Stimulated activated CD4-positive, alpha-beta T cell treated with anti-CD3 and anti-CD28 coated beads, Interleukin-15, amount 100 ng/mL, for 1 hour (primary cell): ENCODE measurements at places on chromosomes 2 and 18.

DNA sequence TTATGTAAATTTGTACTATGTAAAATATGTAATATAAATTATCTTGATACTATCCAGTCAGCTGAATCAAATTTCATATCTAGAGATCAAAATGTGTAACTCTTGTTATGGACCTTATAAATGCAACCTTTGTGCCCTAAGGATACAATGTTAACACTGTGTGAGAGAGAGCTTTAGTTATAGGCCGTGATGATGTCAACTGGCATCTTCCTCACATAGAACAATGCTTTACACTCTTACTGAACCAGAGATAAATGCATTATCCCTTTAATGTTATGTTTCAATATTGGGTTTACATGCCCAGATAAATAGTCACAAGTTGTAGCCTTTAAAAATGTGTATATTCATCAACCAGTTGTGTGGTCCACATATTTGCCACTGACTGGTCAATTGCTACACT is 115.1 kb downstream of the KCNJ3 start:
- no peak for DNase-seq

GRCh38 chr18:49100226-49100968 is 149.6 kb upstream of the SMAD7 start:
- DNase-seq = no peak

- no peak for DNase-seq
Observed at GRCh38 chr2:185667452-185667851, 71.2 kb upstream of the FSIP2 start.

- DNase-seq = no peak
Observed at GRCh38 chr2:136075476-136075875, 42.5 kb downstream of the CXCR4 start.

- no peak for DNase-seq
Observed at GRCh38 chr2:239300871-239301735, 99.7 kb downstream of the HDAC4 start.

GRCh38 chr2:117101613-117102012 is 712.9 kb upstream of the DDX18 start:
- DNase-seq = no peak

DNA sequence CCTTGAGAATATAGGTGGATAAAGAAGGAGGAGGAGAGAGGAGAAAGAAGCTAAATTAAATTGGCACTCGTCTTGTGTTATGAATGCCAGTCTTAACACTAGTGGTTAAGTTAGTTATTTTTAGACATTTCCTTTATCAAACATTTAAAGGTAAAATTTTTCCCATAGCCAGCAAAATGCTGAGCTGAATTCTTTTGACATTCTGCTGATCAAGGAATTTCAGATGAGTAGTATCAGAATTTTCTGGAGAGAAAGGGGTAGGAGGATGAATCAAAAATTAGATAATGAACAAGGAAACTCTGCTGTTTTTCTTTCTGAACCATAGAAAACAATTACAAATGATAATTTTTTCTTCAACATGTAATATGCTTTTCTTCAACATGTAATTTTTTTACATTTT is 52.5 kb downstream of the ASXL3 start:
- DNase-seq = no peak

DNA sequence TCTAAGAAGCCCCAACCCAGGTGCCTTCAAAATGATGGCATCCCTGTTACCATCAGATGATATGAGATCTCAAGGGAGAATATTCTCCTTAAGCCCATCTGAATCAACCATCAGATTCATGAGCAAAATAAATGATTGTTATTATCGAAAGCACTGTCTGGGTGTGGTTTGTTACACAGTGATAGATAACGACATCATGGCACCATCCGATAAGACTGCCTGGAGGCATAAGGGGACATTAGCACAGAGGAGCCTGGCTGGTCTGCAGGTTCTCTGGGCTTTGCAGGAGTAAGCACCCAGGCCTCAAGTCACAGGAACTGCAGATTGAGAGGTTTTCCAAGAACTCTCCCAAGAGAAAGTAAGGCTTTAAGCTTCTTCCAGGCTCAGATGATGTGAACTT is 15.6 kb downstream of the BMP10 start:
- DNase-seq = no peak

- DNase-seq = no peak
Observed at GRCh38 chr2:192215096-192215877, 20.6 kb upstream of the TMEFF2 start.

DNA sequence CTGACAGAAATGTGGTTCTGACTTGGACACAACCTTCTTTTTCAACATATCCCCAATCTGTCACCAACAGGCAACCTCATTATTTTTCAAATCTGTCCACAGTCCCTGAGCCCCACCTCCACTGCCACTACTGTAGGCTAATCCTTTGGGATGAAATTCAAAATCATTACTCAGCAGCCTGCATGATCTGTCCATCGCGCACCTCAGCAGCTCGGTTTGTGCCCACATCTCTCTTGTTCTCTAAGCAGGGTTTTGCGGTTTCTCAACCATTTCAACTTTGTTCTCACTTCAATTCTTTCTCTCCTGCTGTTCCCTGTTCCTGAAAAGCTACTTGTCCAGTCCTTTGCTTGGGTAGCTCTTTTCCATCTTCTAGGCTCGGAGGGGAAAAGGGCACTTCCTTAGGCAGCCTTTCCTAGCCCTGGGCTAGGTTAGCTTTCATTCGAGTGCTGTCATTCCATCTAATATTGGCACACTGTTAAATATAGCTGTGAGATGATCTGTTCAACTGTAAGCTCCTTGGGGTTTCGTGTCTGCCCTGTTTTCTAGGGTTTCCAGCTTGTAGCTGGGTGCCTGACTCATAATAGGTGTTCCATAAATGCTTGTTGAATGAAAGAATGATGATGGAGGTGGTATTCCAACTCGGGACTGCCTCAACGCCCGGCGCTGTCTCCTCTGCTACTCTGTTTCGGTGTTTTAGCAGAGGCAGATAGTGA is 653 bp upstream of the ANKAR start:
- DNase-seq = no peak
